ENCODE measurements at places on chromosomes 5 and 9. TPM values are rescaled to one million over a fixed set of nuclear protein-coding genes. Genes with fewer than 3 reads are reported as not detected.

Gene PRDM9
- not detected for total RNA-seq

Gene TMEM252
- not detected for total RNA-seq

Gene GLRA1
- total RNA-seq: not detected

DNA sequence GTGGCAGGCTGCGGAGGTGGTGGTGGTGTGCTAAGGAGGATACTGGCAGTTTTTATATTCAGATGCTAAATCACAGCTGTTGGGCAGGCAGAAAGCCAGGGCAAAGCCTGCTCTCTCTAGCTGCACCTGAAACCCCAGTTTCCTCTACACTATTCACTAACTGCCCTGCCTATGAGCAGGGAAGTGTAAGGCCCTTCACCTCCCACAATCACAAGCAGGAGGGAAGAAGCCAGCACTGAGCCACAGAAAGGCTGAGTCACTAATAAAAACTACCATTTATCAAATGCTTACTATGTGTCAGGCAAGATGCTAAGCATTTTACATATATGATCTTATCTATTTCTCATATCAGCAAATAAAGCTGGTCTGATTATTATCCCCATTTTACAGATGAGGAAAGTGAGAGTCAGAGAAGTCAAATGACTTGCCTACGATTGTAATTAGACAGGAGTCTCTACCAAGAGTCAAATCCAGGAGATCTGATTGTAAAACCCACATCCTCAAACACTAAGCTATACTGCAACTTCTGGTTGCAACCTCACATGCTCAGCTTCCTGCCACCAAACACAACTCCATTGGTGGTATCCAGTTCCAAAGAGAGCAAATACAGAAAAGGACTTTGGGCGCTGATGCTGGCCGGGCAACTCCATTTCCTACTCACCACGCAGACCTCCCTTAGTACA is 17.7 kb upstream of the IL6ST start:
- peak; percentile 59 for DNase-seq

DNA sequence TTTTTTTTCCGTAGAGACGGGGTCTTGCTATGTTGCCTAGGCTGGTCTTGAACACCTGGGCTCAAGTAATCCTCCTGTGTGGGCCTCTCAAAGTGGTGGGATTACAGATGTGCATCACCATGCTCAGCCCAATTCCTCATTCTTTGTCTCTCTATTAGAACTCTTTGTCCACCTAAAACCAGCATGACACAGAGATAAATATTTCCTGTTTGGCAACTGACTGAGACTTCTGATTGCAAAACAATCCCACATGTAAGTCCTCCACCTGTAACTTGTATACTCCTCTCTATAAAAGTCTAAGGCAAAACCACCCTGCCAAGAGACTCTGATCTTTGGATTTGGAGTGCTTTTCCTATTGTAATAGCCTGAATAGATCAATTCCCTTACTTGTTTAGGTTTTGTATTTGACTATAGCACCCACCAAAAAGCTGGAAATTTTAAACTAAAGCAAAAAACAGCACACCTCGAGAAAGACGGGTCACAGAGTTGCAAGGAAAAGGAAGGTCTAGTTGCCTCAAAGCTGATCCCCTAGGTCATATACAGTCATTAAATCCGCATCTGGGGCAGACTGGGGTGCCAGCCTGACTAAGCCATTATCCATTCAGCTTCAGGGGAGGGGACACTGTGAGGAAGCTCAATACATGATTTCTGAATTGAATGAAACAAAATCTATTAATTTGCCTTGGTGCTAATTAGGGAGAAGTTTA is 13.5 kb upstream of the KIF27 start:
- DNase-seq: no peak

GRCh38 chr5:150401076-150401375 is 11.7 kb downstream of the CD74 start:
- DNase-seq: no peak

DNA sequence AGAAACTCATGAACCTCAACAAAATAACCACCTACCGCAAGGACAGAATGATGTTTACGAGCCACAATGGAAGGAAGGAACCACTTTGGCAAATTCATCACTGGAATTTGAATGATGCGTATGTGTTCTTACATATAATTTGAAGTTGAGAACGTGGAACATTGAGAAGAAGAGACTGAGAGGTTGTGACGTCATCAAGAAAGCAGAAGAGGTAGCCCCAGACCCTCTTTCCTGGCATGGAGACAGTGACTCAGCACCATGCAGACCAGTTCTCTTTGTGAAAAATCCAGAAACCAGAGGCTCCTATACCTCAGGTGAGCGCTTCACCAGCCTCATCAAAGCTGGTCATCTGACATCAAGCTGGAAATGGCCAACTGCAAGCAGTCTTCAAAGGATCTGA is 124.5 kb downstream of the PDZD2 start:
- no peak for DNase-seq

DNA sequence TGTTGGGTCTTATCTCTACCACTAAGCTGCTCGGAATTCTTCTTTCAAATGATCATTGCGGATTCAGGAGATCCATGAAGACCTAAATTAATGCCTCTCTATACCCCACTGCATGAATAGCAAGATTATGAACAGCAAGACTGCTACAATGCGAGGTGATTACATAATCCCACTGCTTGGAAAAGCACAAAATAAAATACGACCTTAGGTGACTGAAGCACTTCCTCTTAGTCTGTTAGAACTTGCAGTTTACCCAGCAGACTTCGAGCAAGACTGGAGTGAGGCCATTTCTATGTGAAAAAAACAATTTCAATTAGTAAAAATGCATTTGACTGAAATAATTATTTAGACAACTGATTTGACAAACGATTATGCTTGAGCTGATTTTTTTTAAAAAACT is 59.8 kb downstream of the SH3RF2 start:
- DNase-seq: no peak

GRCh38 chr5:116861666-116862065 is 287.0 kb upstream of the SEMA6A start:
- no peak for DNase-seq

DNA sequence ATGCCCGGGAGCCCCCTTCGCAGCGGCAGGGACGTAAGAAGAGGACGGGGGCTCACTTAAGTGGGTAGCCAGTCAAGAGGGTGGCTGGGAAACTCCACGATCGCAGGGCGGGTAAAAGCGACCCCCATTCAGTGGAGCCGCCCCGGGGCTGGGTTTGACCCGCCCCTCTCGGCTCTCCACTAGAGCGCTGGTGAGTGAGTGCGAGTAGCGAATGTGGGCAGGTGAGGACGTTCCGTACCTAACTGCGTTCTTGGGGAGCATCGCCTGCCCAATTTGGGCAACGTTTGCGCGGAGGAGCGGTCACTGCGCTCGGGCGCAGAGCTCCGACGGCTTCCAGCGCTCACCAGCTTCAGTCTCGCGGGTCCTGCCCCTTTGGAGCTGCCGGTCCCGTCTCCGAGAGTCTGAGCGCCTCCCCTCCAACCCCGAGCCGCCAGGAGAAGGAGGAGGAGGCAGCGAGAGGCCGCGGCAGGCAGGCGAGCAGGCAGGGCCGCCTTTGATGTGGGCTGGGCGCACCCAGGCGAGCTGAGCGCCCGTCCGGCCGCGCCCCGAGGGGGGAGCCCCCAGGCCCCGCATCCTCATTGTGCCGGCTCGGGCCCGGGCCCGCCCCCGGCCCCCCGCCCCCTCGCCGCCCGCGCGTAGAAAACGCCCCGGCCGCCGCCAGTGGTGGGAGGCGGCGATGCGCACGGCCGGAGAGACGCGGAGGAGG is at the start of gene FGF18:
Gene FGF18 (plus strand): TSS at position 666 of the 706 bp plus-strand sequence. CDS start 553 bp downstream, outside the sequence.
- peak; percentile 24 for DNase-seq

DNA sequence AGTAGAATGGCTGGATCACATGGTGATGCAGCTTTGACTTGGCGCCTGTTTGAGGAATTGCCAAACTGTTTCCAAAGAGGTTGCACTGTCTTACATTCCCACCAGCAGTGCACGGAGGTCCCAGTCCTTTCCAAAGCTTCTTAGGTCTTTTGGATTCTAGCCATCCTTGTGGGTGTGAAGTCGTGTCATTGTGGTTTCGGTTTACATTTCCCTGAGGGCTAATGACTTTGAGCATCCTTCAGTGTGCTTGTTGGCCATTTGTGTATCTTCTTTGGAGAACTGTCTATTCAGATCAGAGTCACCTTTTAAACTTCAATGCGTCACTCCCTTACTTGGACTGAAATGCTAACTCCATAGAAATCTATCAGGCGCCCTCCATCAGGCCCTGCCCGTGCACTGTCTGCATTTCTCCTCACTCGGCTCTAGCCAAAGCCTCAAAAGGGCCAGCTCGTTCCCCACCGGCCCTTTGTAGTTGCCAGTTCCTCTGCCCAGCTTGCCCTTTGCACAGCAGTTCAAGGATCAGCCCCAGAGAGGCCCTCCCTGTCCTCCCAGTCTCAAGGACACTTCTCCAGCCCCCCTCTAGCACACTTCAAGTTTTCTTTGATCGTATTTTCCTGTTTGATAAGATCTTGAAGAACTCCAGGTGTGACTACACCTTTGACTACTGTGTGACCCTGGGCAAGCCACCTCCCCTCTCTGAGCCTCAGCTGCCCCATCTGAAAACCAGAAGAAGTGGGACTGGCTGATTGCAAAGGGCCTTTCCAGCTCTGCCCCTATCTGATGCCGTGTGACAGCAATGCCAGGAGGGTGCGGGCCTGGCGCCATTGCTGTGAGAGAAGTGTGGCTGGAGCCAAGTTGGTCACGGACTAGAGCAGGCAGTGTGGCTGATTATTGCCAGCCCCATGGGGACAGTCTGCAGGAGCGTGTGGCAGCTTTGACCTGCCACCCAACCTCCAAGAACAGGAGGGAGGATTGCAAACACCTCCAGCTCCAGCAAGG is 5.6 kb downstream of the HRH2 start:
- no peak for DNase-seq

- DNase-seq: no peak
Measured at GRCh38 chr9:82332018-82332773, 343.6 kb downstream of the SPATA31D1 start.

DNA sequence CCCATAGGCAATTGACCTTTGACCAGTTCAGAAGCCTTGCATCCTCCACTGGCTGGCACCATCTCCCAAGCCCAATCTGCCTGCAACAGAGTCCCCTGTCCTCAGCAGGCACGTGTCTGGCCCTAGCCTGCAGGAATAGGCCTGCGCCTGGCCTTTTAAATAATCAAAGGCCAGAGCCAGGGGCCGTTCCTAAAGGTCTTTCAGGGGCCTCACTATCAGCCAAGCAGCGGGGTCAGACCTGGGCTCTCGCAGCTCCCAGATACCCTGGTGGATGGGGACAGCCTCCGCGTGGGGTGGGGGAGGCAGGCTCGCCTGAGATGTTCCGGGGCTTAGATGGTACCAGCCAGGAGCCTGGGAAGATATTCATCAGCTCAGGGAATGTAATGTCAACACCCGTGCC is 32.6 kb downstream of the SLC6A3 start:
- no peak for DNase-seq

GRCh38 chr5:68306361-68307014 is 90.9 kb downstream of the PIK3R1 start:
- DNase-seq: no peak

GRCh38 chr5:60487476-60487875 is 212.5 kb downstream of the DEPDC1B start:
- DNase-seq: no peak

DNA sequence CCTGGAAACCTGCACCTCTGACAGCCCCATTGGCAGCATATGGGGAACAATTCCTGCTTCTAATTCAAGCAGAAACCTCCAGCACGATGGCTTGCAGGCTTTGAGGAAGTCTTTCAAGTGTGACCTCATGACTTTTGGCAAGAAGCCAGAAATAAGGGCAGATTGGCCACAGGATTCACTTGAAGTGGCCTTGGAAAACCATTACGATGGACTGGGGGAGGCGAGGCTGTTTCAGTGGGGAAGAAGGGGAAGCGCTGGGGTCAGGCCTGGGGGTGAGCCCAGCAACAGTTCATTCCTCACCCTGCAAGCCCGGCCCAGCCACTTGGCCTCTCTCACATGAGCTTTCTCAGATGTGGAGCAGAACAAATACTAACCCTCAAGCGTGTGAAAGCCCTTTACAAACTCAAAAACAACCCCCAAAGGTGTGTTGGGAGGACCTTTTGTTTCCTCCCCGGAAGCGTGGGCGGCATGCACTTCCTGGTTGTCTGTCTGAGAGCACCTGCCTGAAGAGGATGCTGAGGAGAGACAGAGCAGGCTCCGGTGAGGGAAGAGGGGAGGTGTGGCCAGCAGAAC is 26.9 kb upstream of the EEIG1 start:
- DNase-seq: peak; percentile 92

DNA sequence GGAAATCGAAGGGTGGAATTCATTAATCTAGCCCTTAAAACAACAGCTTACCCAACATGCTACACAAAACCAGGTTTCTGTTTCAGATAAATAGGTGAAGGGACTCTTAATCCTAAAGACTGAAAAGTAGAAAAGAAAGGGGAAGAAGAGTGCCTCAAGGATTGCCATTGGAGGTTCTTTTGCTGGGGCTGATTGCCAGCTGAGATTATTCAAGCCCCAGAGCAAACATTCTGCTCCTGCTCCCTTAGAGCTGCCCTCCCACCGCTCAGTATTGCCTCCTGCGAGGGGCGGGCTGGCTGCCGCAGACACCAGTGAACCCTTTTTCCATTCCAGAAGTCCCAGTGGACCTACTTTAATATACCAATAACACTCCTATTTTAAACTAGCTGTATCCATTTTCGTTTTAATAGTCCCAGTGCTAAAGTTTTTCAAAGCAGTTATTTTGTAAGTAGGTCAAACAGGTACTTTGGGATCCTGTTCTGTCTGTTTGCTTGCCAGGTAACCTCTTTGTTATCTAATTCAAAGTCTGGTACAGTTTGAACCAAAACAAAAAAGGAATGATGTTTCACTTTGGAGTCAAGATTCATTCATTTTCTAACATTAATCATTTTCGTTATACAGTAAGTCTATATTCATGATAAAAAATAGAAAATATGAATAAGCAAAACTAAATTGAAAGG is 38.6 kb downstream of the HMGCS1 start:
- no peak for DNase-seq

DNA sequence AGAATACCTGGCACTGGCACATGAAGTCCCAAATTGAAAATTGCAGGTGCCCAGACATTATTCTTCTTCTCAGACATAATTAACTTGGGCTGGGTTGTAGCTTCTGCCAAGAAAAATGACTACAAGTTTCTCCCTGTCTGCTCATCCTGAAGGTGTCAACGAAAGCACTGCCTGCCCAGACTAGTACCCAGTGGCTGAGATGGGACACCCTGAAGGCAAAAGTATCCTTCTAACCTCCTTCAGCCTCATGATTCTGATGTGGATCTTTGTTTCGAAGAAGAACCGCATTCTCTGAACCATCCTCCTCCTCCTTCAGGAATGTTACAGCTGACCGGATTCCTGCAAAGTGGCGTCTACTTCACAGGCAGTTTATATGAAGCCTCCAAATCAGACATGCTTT is 161.1 kb upstream of the FST start:
- no peak for DNase-seq

- DNase-seq: no peak
Measured at GRCh38 chr5:9496801-9497200, 49.1 kb downstream of the SEMA5A start.

Measured in CD4-positive, alpha-beta memory T cell (primary cell).